Activated CD8-positive, alpha-beta memory T cell treated with anti-CD3 and anti-CD28 coated beads for 4 hours (primary cell): ENCODE measurements at places on chromosomes 16 and 17.

DNA sequence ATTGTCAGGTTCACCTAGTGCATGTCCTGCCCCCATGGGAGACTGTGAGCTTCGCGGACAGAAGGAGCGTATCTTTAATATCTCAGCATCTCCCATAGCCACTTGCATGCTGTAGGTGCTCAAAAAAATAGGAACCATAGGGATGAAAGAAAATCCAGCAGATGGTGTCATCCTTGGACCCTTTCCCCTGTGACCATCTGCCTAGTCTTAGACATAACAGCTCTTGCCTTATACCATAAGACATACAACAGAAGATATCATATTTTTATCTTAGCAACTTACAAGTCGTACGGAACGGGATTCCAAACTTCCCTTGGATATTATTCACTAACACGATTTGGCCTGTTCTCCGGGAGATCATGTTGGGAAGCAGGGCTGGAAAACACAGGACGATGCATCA, 14.5 kb downstream of the DHRS7C start:
- DNase-seq = no peak

GRCh38 chr16:82368041-82368440, 198.0 kb upstream of the MPHOSPH6 start:
- no peak for DNase-seq

- no peak for DNase-seq
These were observed 17.4 kb upstream of the C17orf107 start for GRCh38 chr17:4881761-4882555.

- DNase-seq = no peak
These were observed 129.4 kb downstream of the TANGO6 start for GRCh38 chr16:68972720-68973119.

DNA sequence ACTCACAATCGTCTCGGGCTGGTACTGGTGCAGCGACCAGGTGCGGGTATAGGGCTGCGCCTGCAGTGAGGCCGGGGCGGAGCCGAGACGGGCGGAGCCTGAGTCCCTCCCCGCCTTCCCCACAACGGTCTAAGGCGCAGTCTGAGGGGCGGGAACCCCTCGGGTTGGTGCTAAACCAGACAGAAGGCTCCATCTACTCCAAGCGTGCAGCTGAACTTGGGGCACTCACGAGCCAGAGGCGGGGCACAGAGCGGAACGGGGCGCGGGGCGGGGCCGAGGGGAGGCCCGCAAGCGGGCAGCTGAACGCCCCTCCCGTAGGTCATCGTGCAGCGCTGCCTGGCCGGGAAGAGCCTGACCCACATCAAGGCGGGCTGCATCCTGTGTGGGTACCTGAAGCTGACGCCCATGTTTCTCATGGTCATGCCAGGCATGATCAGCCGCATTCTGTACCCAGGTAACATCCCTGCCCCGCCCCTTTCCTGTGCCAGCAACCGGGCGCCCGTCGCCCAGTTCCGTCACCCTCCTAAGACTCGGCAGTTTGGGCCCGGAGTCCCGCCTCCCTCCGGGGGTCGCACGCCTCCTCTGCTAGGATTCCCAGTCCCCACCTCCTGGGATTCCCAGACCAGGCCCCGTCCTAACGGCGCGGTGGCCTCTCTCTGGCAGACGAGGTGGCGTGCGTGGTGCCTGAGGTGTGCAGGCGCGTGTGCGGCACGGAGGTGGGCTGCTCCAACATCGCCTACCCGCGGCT, 5.0 kb downstream of the SLC5A2 start:
- DNase-seq = peak; percentile 35

- DNase-seq = no peak
These were observed 5.1 kb upstream of the PERCC1 start for GRCh38 chr16:1425616-1426370.

DNA sequence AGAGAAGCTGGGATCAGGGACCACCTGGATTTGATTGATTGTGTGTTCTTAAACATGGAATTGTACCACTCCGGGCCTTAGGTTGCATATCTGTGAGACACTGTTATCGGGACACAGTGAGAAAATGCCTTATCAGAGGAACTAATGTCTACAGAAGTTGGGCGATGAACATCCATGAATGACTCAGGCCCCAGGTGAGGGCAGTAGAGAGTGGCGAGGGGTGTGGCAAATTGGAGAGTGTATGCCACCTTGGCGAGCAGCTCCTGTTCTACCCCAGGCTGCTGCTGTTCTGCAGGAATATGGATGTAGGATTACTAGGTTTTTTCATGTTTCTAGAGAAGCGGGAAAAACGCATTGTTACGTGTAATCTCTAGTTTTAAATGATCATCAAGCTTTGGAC, 38.8 kb downstream of the CLEC16A start:
- DNase-seq = no peak

DNA sequence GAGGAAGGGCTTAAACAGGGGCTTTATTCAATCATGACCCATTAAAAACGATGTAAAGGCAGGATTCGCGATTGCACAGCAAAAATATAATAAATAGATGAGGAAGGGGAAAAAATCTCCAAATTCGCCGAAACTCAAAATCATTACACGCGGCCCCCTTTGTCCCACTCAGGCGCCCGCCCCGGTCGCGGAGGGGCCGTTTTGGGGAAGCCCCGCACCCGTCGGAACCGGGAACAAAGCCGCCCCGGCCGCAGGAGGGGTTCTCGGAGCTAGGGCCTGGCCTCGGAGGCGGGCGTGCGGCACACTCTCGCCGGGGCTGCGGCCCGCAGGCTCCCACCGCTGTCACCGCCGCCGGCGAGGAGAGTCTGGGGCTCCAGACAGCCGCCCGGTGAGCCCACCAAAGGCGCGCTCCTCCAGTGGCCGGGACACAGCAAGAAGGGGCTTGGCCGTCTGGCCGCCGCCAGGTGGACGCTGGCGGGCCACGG, 521 bp downstream of the C16orf87 start:
- peak; percentile 11 for DNase-seq

GRCh38 chr16:80666378-80667250, 125.8 kb downstream of the DYNLRB2 start:
- DNase-seq = no peak

DNA sequence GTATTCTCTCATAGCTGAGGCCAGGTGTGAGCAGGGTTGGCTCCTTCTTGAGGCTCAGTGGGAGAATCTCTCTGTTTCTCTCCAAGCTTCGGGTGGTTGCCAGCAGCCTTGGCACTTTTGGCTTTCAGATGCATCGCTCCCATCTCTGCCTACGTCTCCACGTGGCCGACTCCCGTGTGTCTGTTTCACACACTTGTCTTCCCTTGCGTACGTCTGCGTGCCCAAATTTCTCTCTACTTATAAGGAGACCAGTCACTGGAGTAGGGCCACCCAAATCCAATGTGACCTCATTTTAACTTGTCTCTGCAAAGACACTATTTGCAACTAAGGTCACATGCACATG, 14.7 kb downstream of the OSBPL7 start:
- no peak for DNase-seq

GRCh38 chr17:10107316-10108165, 90.9 kb downstream of the GAS7 start:
- no peak for DNase-seq
